MV-4-11 (cell line): ENCODE measurements at places on chromosomes 16 and 17.

DNA sequence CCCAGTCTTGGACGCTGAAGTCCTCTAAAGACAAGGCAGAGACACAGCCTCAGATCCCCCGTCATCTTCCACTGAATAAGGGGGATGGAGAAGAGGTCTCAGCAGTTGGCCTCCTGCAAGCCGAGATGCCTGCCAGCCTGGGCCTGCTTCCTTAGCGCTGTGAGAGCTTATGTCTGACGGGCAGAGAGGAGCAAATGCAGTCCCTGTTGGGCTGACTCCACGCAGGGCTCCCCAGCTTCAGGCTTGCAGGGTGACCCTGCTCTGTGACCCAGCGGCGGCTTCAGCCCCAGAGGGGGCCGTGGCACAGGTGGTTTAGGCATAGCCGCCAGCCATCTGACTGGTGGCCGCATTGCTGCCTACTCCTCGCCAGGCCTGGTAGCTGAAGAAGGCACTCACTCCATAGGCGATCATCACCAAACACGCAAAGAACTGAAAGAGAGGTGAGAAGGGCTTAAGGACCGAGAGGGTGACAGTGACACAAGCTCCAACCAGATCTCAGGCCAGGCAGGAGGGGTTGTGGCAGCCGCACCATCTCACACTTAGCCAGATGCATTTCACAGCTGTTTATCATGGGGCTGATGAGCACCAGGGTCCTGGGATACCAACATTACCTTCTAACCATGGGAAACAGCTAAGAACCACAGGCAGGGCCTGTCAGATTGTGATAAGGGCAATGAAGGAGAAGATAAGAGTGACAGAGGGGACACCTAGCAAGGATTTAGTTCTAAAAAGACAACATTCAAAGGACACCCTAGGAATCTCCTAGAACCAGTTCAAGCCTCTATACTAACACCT lies 11.7 kb downstream of the ARL2BP start:
- DNase-seq, result no peak

- DNase-seq, result no peak
Measured at GRCh38 chr16:30457256-30457655, 11.6 kb upstream of the SEPHS2 start.

DNA sequence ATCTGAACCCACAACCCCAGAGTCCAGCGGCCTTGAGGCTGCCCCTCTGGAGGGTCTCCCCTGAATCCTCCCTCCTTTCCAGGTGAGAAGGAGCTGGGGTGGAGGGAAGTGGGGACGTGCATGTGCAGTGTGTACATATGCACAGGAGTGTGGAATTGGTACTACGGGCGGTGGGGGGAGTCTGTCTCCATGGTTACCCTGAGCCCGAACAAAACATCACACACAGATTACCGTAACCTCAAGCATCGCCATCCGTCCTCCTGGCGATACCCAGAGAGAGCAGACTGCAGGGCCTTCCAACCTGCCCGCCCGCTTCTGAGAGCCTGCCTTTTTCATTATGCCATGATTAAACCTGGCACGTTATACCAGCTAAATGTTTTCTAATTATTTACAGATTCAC lies 25.1 kb downstream of the GSG1L start:
- no peak for DNase-seq

DNA sequence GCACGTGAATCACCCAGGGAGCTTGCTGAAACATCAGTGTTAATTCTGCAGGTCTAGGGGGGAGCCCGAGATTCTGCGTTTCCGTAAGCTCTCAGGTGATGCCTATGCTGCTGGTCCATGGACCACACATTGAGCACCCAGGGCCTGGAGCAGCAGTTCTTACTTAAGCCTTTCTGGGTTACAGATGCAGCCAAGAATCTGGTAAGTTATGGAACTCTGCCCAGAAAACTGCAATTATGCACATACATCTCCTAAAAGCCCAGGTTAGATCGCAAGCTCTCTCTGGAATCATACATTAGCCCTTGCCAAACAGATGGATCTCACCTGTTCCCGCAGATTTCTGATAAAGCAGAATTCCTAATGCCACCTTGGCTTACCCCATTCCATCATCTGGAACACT lies 265.9 kb upstream of the SALL1 start:
- DNase-seq, result no peak

DNA sequence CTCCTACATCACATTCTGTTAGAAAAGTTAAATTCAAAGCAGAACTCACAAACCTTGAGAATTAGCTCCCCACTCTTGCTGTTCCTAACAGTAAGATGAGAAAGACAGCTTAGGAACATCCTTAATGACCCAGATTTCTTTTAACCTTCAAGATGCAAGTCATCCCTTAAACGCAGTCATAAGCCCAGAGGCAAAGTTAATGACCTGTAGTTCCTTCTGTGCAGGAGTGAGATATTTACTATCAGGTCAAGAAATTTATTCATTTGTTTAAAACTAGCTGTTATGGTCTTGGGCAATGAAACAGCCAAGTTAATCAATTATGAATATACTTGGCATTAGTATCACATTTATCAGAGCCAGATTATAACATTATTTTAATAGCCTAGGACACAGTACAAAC lies 37.1 kb downstream of the NXPH3 start:
- DNase-seq, result no peak

DNA sequence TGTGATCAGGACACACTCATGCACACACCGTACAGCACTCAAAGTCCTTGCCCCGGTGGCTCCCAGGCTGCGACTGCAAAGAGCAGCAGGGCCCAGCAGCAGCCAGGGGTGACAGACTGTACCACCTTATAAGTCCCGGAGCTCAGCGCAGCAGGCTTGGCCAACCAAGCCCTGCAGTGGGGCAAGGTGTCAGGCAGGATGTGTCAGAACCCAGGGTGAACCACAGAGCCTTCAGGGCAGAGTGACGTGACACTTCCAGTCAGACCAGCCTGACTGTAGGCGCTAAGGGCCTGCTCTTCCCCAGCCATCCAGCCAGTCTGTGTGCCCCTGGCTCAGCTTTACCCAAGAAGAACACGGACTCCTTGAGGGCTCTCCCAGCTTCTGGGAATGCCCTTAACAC lies 204.1 kb downstream of the COPRS start:
- peak; percentile 26 for DNase-seq

GRCh38 chr17:82274134-82275020 lies 877 bp upstream of the CSNK1D start:
- DNase-seq, result no peak

DNA sequence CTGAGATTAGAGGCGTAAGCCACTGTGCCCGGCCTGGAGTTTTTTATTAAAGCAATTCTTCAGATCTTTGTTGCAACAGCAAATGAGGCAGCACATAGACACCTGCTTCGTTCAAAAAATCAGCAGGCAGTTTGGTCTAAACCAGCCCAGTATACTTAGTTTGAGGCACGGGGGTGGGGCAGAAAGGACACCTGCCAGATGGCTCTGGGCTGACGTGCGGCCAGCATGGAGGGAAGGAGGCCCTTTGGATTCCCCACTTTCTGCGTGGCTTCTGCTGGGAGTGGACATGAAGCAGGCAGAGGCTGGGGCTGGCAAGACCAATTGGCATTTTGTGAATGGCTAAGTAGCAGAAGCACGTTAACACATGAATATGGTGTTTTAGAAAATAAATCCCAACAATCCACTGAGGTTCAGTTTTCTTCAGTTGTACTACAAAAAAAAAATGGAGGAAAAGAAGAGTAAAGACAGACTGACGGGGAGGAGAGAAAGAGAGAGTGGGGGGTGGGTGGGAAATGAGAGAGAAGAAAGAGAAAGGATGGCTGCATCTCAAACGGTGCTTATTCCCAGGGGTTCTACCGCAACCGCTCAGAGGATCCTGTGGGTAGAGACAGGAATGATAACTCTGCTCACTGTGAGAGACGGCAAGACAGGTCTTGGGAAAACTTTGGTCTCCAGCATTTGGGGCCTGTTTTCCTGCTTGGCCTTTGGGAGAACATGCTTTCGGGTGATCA lies 16.3 kb downstream of the C16orf46 start:
- DNase-seq, result no peak

DNA sequence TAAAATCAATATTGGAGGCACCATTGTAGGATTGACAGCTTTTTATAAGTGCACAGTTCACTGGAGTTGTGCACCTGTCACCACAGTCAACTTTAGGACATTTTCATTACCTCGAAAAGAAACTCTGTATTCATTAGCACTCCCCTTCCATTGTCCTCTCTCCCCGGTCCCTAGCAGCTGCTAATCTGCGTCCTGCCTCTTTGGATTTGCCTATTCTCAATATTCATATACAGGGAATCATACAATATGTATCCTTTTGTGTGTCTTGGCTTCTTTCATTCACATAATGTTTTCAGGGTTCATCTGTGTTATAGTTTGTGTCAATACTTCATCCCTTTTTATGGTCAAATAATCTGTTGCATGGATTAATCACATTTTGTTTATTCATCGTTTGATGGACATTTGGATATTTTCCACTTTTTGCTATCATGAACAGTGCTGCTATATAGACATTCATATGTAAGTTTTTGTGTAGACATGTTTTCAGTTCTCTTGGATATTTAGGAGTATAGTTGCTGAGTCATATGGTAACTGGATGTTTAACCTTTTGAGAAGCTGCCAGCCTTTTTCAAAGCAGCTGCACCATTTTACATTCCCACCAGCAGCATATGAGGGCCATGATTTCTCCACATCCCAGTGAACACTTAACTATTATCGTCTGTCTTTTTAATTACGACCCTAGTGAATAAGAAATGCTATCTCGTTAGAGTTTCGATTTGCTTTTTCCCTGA lies 9.8 kb downstream of the DNAJA3 start:
- no peak for DNase-seq

- peak; percentile 69 for DNase-seq
Measured at GRCh38 chr17:50618941-50619340, 15.7 kb upstream of the ABCC3 start.

GRCh38 chr17:42075789-42076188 lies 22.5 kb downstream of the ZNF385C start:
- no peak for DNase-seq

DNA sequence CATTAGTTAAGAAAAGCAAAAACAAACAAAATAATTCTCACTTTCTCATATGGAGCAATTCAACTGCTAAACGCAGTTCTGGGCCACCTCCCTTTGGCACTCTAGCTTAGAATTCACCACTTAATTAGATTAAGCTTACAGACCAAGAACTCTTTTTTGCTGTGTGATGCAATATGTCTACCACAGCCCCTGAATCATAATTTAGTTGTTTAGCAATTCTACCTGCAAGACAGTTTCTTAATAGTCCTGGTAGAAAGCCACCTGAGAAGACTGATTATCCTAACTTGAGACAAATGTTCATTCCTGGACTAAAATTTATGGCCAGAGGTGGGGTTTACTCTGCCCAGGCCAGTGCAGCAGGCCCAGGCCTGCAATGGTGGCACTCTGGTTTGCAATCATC lies 205.9 kb downstream of the HS3ST3A1 start:
- DNase-seq, result peak; percentile 16

DNA sequence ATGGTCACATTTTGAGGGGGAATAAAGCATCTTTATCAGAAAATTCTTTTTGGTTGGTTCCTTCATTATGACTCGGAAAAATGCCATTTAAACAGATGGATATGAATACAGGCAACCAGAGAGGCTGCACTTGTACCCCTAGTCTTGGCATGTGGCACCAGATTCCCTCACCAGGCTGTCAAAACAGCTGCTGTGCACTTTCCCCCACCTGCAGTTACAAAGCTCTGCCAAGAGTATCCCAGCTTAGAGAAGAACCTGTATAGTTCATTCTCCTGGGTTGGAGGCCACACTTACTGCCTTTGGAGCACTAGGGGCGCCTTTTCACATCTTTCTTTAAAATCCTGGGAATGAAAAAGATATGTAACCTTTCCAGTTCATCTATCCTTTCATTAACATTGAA lies 190.3 kb downstream of the KIF2B start:
- no peak for DNase-seq

DNA sequence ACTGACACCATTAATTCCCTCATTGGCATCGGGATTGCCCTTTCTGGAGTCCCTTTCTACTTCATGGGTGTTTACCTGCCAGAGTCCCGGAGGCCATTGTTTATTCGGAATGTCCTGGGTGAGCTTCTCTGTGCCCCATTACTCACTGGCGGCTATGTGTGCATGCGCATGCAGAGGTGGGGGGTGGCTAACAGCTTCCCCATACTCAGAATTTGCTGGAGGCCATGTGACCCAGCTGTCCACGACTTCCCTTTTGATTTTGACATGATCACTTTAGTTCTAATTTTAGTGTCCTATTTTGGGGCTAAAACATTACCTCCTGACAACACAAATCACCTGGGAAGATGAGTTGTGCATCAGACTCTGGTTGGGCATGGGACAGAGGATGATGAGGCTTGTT lies 14.1 kb downstream of the SLC7A6OS start:
- peak; percentile 30 for DNase-seq
